Memory B cell (primary cell): ENCODE measurements at places on chromosomes 12 and 14.

DNA sequence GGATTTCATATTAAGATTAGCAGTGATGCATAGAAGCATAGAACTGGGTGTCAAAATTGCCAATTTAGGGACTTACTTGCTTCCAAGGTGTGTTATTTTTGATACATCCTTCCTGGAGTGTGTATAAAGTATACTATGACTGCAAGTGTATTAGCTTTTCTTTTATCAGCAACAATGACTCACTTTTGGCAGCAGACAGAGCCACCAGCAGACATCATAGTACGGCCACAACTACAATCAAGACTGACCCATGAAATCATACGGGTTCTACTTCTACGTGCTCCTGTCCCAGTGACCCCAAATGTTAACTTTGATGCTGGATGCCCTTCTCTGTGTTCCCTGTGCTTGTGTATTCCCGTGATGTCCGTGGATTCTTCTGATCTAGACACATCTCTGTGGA is 443.9 kb downstream of the TMEM132D start:
- no peaks in the 10 kb centered on the region for H3K36me3 ChIP-seq
- DNase-seq, result no peak
- H3K4me1 ChIP-seq, result no peaks in the 10 kb centered on the region

GRCh38 chr14:28760431-28760996 is 6.1 kb upstream of the FOXG1 start:
- peaks cover 2% of the 10 kb centered on the region for H3K36me3 ChIP-seq
- no peak for DNase-seq
- no peak overlapping the region for H3K4me3 ChIP-seq
- H3K27me3 ChIP-seq, result peaks cover 41% of the 10 kb centered on the region

GRCh38 chr12:49903351-49903699 is 375 bp downstream of the FAIM2 start:
- no peaks in the 10 kb centered on the region for H3K36me3 ChIP-seq
- no peak overlapping the region for H3K27ac ChIP-seq
- H3K4me1 ChIP-seq, result peaks cover 7% of the 10 kb centered on the region
- peak overlapping the region; percentile 56 for H3K4me3 ChIP-seq

- no peaks in the 10 kb centered on the region for H3K27me3 ChIP-seq
- peak overlapping the region; percentile 56 for H3K4me3 ChIP-seq
- H3K36me3 ChIP-seq, result no peaks in the 10 kb centered on the region
- DNase-seq, result no peak
These were observed 15.2 kb upstream of the EAPP start for GRCh38 chr14:34554540-34555250.

- no peaks in the 10 kb centered on the region for H3K4me1 ChIP-seq
- peaks cover 25% of the 10 kb centered on the region for H3K36me3 ChIP-seq
- DNase-seq, result no peak
These were observed 68.9 kb upstream of the SAV1 start for GRCh38 chr14:50736932-50737419.

- H3K36me3 ChIP-seq, result no peaks in the 10 kb centered on the region
- H3K4me1 ChIP-seq, result peaks cover 3% of the 10 kb centered on the region
- DNase-seq, result no peak
- H3K27ac ChIP-seq, result no peak overlapping the region
- no peak overlapping the region for H3K4me3 ChIP-seq
These were observed 40.1 kb upstream of the EVL start for GRCh38 chr14:100025111-100025510.

DNA sequence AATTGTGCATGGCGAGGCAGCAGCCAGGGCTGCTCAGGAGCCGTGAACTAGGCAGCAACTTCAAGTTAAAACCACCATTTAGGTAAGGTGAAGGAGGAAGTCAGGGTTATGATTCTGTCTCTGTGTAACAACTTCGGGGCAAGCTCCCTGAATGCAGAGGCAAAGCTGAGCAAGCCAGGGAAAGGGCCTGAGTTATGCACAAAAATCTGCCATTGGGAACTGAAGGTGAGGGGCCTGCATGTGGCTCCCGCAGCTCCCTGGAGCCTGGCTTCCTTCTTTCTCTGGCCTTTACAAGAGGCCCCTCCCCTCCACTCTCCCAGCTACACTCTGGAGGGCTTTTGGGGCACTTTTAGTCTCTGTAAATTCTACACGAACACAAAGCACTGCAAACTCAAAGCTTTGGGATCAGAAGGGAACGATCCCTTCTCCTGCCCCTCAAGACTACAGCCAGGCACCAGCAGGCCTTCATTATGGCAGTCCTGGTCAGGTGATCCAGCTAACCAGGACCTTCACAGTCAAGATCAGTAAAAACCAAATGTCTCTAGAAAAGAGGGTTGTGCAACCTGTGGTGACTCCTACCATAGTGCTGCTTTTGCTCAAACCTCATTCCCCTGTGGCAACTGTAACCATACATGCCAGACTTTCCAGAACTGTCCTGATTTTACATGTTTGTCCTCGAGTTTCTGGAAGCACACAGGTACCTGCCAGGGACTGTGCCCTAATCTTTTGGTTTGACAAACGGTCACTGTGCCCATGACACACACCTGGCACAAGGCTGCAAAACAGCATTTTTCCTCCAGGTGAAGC is 67.2 kb upstream of the PTGR2 start:
- H3K36me3 ChIP-seq, result no peaks in the 10 kb centered on the region
- H3K27ac ChIP-seq, result peak overlapping the region; percentile 56
- peaks cover 45% of the 10 kb centered on the region for H3K4me1 ChIP-seq
- H3K27me3 ChIP-seq, result no peaks in the 10 kb centered on the region
- no peak for DNase-seq
- peak overlapping the region; percentile 94 for H3K4me3 ChIP-seq

GRCh38 chr14:104682107-104682593 is 7.3 kb upstream of the INF2 start:
- no peak overlapping the region for H3K4me3 ChIP-seq
- no peak for DNase-seq
- H3K36me3 ChIP-seq, result no peaks in the 10 kb centered on the region
- no peaks in the 10 kb centered on the region for H3K27me3 ChIP-seq
- H3K27ac ChIP-seq, result no peak overlapping the region

DNA sequence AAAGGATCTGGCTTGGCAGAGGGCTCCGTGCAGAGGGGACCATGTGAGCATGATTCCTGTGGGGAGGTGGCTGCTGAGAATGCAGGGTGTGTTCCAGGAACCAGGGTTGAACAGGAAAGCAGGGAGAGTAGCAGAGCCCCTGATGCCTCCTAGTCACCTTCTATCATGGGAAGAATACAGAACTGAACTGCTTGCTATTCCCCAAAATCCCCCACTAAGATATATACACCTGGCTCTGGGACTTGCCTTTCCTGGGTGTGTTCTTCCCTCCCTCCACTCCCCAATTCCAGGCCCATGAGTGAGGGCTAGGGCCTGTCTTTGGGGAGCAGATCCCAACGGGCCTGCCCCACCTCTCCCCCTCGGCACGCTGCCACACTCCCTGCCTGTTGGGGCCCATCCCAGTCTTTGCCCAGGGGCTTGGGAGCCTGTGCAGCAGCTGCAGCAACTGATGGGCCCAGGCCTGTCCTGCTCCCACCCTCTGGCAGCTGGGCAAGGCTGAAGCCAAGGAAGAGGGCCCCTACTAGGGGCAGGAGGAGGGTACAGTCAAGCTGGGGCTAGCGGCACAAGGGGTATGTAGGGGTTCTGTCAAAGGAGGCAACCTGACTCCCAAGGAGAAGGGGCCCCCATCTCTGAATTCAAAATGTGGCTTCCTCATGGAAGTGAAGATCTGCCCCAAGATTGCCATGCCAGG is 3.2 kb downstream of the AJUBA start:
- no peaks in the 10 kb centered on the region for H3K36me3 ChIP-seq
- no peak for DNase-seq
- peaks cover 9% of the 10 kb centered on the region for H3K4me1 ChIP-seq
- H3K4me3 ChIP-seq, result no peak overlapping the region

GRCh38 chr12:2454601-2455177 is 340.1 kb upstream of the FKBP4 start:
- peaks cover under 1% of the 10 kb centered on the region for H3K4me1 ChIP-seq
- peaks cover under 1% of the 10 kb centered on the region for H3K27me3 ChIP-seq
- H3K4me3 ChIP-seq, result no peak overlapping the region
- H3K27ac ChIP-seq, result no peak overlapping the region
- DNase-seq, result no peak
